H9 (cell line): ENCODE measurements at places on chromosomes 7 and 10. TPM values are rescaled to one million over a fixed set of nuclear protein-coding genes. Genes with fewer than 3 reads are reported as not detected.

DNA sequence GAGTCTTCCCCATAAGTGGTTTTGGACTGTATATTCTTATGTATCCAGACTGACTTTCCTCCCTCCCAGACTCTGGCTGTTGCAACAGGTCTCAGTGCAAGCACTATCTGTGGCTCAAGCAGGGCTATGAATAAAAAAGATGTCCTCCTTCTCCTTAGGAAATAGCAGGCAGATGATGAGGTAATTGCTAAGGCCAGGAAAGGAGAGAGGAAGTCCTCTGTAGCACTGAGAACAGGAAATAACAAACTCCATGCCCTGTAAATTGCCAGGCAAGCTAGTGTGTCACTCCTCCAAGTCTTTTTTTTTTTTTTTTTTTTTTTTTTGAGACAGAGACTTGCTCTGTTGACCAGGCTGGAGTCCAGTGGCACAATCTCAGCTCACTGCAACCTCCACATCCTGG lies 900.1 kb downstream of the TYW1 start:
- no peak for DNase-seq

- no peak for DNase-seq
Observed at GRCh38 chr10:123835575-123835974, 56.0 kb downstream of the CPXM2 start.

The ATOH7 gene
- 0.20 and 0.29 TPM in 2 replicates for total RNA-seq

The C10orf62 gene
- total RNA-seq = 0.31 TPM in 1 of 2 replicates, not detected in the other

DNA sequence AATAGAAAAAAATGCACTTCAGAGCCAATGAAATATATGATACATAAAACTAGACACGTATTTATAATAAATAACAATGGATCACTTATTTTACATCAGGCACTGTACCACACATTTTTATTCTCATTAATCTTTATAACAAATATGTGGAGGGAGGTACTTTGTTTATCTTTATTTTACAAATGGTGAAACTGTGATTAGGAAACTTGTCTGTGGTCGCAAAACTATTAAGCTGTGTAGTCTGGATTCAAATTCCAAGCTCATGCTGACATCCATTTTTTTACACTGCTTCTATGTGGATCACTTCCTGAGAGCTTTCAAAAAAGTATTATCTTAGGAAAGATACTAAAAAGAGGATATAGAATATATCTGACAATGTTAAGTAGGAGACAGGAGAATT lies 978.6 kb downstream of the SORCS1 start:
- no peak for DNase-seq

DNA sequence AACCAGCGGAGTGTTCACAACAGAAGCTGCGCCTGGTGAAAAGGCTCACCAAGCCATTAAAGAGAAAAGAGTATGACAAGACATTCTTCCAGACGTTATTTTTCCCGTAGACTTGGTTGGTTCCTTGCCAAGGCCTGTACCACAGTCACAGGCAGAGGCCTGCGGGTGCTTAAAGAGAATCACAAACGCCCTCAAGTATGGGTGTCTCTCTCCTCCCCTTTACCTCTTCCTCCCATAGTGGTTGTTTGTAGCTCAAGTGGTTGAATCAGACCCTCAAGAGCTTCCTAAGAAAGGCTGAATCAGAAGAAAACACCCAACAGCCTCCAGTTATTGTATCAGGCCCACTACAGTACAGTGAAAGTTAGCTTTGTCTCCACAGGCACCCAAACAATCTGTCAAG lies 169.0 kb downstream of the CREB5 start:
- DNase-seq = no peak

GRCh38 chr7:1231214-1232102 lies 1.2 kb upstream of the UNCX start:
- DNase-seq = peak; percentile 71
